AG09309 (cell line): ENCODE measurements at places on chromosomes 6 and 20.

GRCh38 chr20:12597551-12597950, 411.2 kb upstream of the SPTLC3 start:
- DNase-seq: no peak

DNA sequence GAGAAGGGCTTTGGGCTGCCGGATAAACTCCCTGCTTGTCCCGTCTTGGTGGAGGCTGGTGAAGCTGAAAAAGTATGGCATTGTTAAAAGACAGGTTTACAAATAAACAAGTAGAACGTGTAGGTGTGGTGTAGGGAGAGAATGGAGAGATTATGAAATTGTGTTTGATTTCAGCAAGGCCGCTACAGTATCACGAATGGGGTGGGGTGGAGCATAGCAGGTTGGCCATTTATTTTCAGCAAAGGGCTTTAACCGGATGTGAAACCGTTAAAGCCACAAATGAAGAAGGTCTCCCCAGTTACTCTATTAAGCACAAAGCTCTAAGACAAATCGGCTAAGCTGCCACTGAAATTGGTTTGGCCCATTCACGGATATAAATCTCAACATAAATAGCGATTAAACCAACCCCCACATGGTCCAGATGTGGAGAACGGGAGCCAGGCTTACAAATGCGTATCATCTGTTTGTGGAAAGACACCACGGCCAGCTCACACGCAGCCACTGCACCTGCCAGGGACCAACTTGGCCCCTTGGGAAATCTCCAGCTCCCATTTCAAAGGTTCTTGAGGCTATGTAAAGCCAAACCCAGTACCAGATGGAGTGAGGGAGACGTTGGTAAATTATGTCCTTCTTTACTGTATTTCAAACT, 94.0 kb downstream of the ZMYND8 start:
- no peak for DNase-seq

- DNase-seq: no peak
These were observed 9.4 kb downstream of the HSF2 start for GRCh38 chr6:122408702-122409458.

DNA sequence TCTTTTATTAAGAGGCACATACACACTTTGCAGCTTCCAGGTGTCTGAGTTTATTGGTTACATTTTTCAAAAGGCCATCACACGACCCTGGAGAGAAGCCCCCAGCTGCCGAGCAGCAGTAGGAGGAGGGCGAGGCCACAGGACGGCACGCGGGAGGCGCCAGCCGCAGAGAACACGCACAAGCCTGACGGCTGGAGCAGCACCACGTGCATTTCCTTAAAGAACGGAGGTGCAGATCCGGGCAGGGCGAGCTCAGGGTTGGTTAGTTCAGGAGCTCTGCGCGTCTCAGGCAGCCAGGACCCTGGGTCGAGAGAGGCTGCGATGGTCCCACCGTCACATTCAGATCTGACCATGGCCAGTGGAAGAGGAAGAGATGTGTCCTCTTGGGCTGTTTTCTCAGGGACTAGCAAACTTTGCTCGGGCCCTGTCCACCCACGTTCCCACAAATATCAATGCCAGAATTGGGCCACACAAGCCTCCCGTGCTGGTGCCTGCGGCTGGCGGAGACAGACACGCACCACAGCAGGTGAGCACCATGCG, 121.4 kb upstream of the AFDN start:
- DNase-seq: no peak

DNA sequence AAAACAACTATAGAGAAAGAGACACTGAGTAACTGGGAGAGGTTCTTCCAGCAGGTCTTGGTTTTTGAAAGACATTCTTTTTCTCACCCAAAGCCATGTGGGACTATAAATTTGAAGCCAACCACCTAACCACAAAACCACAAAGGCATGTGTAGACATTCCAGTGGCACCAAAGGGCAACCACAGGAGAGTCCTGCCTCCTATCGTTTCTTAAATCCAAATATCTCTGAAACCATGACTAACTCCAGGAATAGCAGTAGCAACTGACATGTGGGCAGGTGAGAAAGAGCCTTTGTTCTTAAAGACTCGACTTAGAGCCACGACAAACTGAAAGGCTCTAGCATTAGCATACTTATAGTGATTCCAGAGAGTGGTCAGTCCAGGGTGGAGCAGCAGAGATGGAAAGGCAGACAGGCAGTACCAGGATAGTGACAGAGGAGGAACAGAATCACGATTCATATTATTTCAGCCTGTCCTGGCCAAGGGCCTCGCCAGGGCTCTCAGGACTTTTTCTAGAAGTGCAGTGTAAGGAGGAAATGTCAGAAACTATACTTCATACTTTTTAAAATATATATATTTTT, 9.4 kb upstream of the COL9A1 start:
- DNase-seq: peak; percentile 32

DNA sequence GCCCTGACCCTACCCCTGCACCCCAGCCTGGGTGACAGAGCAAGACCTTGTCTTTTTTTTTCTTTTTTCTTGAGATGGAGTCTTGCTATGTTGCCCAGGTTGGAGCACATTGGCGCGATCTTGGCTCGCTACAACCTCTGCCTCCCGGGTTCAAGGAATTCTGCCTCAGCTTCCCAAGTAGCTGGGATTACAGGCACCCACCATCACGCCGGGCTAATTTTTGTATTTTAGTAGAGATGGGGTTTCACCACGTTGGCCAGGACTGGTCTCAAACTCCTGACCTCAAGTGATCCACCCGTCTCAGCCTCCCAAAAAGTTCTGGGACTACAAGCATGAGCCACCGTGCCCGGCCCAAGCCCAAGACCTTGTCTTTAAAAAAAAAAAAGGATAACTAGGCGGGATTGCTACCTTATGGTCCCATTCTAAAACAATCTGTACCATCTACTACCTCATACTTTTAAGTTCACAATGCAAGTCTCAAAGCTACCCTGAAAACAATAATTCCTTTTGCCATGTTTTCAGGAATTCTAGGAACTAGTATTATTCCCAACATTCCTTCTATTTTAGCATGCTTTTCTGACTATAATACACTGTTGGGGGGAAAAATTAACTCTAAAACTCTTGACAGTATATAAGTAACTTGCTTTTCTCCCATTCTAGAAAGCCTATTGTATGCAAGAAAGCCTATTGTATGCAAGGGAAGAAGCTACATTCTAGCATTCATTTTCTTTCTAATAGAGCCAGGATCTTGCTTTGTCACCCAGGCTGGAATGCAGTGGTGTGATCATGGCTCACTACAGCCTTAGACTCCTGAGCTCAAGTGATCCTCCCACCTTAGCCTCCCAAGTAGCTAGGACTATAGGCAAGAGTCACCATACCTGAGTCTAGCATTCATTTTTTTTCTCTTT, 6.6 kb downstream of the TUBB start:
- DNase-seq: no peak

- no peak for DNase-seq
These were observed 132.6 kb upstream of the MTHFD1L start for GRCh38 chr6:150732765-150733539.

DNA sequence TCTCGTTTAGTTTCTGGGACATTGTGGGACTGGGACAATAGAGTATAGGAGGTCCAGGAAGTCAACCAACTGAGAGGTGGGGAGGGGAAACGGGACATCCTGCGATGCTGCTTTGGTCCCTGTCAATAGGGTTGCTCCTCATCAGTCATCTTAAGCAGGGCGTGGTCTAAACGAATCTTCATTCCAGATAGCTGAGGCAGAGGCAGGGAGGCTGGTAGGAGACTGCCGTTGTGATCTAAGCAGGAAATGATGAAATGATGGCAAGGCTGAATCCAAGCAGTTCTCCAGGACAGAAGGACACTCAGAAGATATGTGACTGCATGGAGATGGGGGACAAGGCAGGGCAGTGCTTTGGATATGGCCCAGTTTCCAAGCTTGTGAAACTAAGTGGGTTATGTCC, 953.4 kb downstream of the KIF16B start:
- DNase-seq: no peak

GRCh38 chr6:132257561-132257960, 143.7 kb downstream of the MOXD1 start:
- DNase-seq: no peak

DNA sequence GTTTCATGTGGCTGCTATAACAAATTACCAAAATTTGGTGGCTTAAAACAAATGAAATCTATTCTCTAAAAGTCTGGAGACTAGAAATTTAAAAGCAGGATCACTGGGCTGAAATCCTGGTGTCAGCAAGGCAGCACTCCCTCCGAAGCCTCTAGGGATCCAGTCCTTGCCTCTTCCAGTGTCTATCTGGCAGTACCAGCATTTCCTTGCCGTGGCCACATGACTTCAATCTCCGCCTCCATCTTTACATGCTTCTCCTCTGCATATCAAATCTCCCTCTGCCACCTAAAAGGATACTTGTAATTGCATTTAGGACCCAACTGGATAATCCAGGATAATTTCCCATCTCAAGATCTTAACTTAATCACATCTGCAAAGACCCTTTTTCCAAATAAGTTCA, 30.2 kb downstream of the ARHGAP18 start:
- no peak for DNase-seq

GRCh38 chr20:39049148-39049547, 87.0 kb downstream of the DHX35 start:
- DNase-seq: no peak

GRCh38 chr20:48431653-48432493, 395.9 kb downstream of the PREX1 start:
- no peak for DNase-seq

DNA sequence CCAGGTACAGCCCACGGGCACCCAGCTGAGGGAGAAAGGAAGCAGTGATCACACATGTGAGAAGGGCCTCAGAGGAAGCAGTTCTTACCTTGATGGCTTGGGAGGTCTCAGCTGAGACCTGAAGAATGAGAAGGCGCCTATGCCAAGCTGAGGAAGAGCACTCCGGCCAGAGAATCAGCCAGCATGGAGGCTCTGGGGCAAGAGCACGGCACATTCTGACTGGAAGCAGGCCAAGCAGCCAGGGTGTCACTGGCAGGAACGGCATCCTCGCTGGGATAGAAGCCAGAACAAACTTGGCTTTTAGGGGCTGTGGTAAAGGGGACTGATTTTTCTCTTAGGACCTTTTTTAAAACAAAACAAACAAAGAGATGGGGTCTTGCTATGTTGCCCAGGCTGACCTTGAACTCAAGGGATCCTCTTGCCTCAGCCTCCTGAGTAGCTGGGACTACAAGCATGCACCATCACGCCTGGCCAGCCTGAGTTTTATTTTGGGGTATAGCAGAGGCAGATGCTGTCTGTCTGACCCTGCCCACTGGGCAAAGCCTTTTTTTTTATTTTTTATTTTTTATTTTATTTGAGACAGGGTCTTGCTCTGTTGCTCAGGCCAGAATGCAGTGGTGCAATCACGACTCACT, 17.6 kb downstream of the GHRH start:
- no peak for DNase-seq

- DNase-seq: no peak
These were observed 14.9 kb upstream of the TTPAL start for GRCh38 chr20:44460795-44461141.

DNA sequence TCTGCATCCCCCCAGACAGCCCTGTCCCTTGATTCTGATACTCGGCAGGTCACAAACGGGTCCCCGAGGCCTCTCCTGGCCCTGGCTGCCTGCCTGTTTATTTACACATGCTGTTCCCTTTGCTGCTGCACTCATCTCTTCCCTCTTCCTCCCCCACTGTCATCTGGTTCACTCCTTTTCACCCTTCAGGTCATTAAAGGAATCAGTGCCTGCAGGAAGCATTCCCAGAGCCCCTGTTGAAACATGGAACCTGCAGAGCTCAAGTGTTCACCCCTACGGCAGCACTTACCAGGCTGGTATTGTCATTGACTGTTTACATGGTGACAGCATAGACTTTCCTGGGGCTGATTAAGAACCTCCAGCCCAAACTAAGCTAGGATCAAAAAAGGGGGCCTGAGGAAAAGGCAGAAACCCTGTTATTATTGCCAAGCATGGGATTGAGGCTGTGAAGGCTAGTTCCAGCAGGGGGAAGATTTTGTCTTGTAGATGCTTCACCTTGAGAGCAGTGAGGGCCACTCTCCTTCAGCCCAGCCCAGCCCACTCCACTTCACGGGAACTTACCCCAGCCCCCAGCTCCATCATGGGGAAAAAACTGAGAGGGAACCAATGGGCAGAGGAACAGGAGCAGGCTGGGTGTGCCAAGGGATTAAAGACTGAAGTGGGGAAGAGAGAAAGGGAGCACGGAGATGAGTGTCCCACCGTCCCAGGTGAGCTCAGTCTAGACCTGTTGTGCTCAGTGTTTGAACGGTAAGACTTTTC, 73.2 kb downstream of the JPH2 start:
- no peak for DNase-seq

DNA sequence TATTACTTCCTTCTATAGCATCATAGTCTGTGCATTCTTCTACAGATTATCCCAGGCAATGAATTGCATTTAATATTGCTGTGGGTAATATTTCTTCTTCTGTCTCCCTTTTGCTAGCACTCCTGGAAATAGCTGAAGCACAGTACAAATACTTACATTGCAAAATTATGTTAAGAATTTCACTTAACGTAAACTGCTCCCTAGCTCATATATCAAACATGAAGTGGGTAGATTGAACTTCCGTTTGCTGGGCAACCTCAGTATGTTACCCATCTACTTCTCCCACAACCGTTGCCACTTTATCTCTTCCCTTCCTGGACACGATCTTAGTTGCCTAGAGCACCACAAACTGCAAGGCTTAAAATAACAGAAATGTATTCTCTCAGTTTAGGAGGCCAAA, 963.3 kb downstream of the KIF16B start:
- no peak for DNase-seq

DNA sequence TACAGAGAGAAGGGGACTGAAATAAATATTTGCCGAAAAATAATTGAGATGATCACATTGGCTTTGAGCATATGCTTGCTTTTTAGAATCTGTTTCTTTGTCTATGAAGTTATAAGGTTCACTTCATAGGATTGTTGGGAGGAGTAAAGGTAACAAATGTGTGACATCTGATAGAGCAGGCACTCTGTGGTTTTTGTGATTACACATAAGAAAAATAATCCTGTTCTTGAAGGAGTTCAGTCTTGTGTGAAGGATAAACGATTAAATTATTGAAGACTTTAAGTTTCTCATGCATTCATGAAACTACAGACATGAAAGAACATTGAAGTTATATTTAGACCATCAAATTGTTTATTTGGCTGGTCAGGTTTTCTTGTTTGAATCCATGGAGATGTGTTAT, 45.0 kb downstream of the QKI start:
- no peak for DNase-seq

- no peak for DNase-seq
These were observed 165.6 kb downstream of the GRM1 start for GRCh38 chr6:146194434-146194833.

DNA sequence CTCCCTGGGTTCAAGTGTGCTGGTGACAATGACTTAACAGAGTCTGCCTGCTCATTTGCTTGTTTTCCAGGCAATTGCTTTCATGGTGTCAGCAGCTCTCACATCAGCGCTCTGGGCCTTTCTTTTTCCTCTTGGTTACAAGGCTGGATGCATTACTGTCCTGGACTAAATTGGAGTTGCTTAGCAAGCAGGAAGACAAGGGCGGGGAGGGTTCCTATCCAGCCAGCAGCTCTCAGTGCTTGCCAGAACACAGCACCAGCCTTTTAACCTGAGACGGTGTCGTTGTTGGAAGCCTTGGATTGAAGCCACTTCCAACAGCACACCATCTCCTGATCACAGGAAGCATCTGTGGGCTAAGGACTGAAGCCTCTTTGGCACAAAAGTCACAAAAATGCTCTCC, 606.9 kb downstream of the CDH26 start:
- DNase-seq: no peak
